Activated CD4-positive, alpha-beta T cell treated with anti-CD3 and anti-CD28 coated beads, Interleukin-2, amount 50 U/mL, for 1 hour (primary cell): ENCODE measurements at places on chromosomes 5 and 9.

DNA sequence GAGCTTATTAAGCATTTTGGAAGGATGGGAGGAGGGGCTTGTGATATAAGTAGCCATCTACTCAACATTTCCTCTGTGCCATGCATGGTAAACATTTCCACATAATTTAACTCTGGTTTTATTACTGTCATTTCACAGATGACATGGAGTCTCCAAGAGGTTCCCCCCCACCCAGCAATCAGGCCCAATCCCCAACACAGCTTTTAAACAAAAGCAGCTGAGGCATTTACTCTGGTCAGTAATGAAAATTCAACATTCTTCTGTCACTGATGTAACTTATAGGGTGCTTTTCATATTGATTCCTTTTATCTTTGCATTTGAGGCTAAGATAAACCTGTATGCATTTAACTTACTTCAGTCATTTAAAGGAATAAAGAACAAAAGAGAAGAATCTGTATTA, 128.1 kb downstream of the COL23A1 start:
- no peak for DNase-seq

- DNase-seq: no peak
Observed at GRCh38 chr5:113161806-113162205, 185.2 kb downstream of the DCP2 start.

GRCh38 chr5:167812871-167813270, 478.6 kb upstream of the WWC1 start:
- DNase-seq: no peak

DNA sequence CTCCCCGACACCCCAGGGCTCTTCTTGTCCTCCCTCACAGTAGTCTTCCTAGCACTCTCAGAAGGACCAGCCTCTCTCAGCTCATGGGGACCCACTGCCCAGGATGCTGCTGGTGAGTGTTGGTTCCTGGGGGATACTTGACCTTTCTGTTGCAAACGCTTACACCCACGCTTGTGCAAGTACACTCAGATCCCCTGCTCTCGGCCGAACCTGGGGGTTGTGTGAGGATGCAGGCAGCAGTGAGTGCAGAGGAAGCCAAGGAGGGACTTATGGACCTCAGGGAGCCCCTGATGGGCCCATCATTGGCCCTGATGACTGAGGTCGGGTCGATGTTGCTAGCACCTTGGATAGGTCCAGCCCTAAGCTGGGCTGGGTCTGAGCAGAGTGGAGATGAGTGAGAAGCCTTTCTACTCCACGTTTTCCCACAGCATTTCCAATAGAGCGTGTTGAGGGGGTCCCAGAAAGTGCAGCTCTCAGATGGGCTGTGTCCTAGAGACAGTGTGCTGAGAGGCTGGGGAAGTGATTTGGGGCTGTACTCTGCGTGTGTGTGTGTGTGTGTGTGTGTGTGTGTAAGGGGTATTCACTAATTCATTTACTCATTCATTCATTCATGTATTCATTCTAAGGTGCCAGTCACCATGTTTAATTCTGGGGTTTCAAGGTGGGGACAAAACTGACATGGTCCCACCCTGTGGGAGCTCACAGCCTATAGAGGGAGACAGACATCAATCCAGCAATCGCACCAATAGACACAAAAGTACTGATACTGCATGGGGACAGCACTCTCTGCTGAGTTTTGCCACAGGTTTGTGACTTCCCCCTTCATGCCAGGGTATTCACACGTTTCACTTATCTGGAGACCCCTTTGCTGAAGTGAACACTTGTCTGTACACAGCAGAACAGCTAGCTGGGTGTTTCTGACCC, 25.2 kb upstream of the PITX1 start:
- no peak for DNase-seq

GRCh38 chr5:78586251-78586650, 62.3 kb downstream of the LHFPL2 start:
- DNase-seq: no peak

DNA sequence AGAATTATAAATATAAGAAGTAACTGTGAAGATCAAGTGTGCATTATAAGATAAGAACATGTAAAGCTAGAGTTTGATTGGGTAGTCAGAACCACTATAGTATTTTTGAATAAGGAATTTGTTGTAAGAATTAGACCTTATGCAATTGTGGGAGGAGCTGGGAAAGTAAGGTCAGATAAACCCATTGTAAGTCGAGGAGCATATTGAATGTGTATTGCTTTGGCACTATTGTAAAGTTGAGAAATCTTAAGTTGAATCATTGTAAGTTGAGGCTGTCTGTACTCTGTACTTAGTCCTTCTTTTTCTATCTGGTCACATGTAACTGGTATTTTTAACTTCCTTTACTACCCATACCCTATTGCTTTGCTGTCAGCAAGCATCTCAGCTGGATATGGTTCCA, 158.7 kb downstream of the CCDC171 start:
- no peak for DNase-seq

GRCh38 chr5:32586276-32586599, 881 bp downstream of the SUB1 start:
- DNase-seq: no peak

GRCh38 chr9:9412241-9412640, 1200.6 kb downstream of the PTPRD start:
- DNase-seq: no peak

- no peak for DNase-seq
Observed at GRCh38 chr9:124781967-124782660, 5.2 kb downstream of the OLFML2A start.

DNA sequence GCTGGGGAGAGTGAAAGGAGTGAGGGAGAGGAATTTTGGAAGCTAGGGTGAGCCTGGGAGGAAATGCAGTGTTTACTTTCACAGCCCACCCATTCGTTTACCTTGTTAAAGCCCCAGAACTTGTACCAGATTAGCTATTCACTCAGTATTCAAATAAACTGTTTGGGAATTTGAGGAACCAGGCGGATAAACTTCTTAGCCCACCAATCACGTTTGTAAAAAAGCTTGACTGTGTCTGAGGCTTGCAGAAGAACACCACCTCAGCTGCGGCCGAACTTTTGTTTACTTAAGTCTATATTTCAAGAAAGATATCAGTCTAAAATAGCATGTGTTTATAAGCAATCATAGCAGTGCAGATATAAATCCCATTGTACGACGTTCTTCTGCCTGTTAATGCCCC, 5.2 kb upstream of the TLE1 start:
- DNase-seq: no peak

DNA sequence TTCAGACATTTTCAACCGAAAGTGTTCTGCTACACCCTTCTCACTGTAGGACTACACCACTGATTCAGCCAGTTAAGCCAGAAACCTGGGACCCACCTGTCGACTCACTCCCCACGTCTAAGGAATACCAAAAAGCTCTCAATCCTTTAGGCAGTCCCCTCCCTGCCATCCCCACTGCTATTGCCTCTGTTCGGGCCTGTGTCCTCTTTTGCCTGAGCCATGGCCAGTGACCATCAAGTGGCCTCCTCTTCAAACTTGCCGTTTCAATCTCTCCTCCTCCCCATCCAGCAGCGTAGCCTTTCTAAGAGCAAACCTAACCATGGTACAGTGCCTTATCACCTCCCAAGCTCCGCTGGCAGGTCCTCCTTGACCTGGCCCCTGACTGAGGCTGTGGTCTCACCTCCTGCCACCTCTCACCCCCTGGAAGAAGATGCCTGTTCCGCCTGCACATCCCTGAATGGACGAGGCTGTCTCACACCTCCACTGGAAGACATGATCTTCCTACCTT, 64.1 kb downstream of the GALNT12 start:
- no peak for DNase-seq

- DNase-seq: no peak
Observed at GRCh38 chr5:86837610-86838009, 219.9 kb downstream of the COX7C start.

- no peak for DNase-seq
Observed at GRCh38 chr5:173420108-173420507, 91.9 kb upstream of the STC2 start.

DNA sequence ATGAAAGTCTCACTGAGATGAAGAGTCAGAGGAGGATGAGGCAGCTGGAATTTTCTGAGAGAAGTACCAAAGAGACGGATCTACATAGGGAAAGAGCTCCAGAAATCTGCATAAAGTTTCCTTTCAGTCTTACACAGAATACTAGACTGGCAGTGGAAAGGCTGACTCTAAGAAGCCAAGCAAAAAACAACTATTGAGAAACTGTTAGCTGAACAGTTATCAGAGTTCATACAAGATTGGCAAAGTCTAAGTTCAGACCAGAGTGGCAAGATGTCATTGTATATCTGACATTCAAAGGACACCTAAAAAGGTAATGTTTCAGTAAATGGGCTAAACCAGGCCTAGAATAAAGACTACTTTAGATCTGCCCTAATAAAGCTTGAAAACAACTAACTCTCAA, 209.0 kb downstream of the KIAA0825 start:
- no peak for DNase-seq

- no peak for DNase-seq
Observed at GRCh38 chr5:176466245-176466871, 18.2 kb downstream of the FAF2 start.

GRCh38 chr9:121612511-121612998, 38.9 kb upstream of the DAB2IP start:
- no peak for DNase-seq

DNA sequence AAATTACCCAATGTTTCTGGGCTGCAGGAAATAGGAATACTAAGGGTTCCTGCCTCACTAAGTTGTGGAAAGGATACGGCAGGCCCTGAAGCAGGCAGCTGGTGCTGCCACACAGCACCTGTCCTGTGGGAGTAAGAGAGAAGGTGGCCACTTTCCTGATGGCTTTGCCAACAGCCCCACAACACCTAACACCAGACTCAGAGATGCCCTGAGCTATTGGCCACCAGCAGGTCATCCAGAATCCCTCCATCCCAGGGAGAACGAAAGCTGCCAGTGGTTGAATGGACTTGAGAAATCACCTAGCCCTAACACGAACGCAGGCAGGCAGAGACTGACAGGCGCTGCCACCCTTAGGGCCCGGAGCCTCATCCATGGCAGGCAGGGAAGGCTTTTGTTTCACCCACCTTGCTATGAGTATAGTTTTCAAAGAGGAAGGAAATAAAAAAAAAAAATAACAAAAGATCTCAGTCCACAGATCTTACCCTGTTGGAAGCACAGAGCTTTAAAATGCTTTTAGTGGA, 82.2 kb downstream of the DCP2 start:
- DNase-seq: no peak

GRCh38 chr5:119302916-119303897, 52.6 kb upstream of the TNFAIP8 start:
- DNase-seq: no peak

GRCh38 chr5:82719368-82719767, 357.8 kb downstream of the TMEM167A start:
- DNase-seq: no peak

GRCh38 chr9:113381909-113382411, 5.2 kb upstream of the HDHD3 start:
- no peak for DNase-seq

GRCh38 chr5:81021486-81021885, 61.3 kb downstream of the RASGRF2 start:
- DNase-seq: no peak

DNA sequence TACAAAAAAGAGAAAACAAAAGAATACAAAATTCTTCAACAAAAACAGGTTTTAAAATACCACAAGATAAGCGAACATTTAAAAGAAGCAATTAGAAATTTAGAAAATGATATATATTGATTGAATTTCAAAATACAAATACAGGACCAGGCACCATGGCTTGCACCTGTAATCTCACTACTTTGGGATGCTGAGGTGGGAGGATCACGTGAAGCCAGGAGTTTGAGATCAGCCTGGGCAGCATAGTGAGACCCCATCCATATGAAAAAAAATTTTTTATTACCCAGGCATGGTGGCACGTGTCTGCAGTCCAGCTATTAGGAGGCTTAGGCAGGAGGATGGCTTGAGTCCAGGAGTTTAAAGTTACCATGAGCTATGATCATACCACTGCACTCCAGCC, 109.9 kb upstream of the SLC30A5 start:
- DNase-seq: no peak

DNA sequence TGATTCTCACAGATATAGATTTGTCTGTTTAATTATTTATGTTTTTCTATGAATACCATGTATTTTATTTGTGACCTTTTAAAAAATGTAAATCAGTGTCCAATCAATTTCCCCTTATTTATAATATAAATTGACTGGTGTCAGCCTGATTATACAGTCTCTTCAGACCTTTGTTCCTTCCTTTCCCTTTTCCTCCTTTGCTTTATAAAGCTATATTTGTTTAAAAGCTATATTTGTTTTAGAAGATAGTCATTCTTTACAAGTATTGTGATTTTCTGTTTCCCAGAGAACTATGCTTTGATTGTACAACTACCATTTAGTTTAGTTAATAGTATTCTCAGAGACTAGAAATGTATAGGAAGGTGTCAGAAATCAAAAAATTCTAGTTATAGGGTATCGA, 90.6 kb downstream of the CNTLN start:
- no peak for DNase-seq

GRCh38 chr5:171390883-171391677, 3.4 kb downstream of the NPM1 start:
- no peak for DNase-seq

DNA sequence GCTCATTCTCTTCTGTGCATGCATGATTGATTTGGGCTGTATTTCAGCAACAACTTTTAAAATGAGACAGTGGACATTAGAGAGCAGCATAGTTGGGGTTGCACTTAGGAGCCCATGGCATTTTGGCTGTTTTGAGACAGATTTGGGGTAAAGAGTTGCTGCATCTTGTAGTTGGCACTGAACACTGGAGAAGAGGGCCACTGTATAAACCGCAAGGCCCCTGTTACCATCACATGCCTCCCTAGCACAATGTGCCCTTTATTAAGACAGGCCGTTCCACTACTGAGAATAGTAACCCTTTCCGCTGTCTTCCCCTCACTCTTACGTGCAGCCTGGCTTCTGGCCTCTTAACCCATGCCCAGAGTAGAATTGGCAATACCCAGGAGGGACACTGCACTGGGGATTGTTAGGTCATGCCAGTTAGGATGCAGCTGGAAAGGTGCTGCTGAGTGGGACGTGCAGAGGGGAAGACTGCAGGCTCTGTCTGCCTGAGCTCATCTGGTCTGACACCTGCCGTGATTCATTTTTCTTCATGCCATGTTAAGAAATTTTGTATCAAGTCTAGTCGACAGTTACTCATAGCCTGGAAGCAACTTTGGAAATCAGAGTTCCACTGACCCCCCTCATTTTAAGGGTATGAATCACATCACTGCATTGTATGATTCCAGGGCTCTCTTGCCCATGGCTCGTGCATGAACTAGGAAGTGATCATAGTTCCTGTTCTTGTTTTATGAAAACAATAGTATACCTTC, 146.9 kb upstream of the DMRT1 start:
- DNase-seq: no peak

- no peak for DNase-seq
Observed at GRCh38 chr5:65955746-65956145, 29.4 kb downstream of the ERBIN start.
